ENCODE measurements at places on chromosomes 13 and 19.

- no peak for DNase-seq
Measured at GRCh38 chr13:109919715-109920375, 133.5 kb upstream of the IRS2 start.

DNA sequence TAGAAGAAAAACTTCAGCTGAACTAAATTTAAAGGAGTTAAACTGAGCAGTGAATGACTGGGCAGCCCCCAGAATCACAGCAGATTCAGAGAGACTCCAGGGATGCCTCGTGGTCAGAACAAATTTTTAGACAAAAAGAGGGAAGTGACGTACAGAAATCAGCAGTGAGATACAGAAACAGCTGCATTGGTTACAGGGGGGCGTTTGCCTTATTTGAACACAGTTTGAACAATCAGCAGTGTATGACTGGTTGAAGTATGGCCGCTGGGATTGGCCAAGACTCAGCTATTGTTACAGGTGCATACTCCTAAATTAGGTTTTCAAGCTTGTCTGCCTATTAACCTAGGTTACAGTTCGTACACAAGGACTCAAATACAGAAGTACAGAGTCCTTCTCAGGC lies 2.2 kb upstream of the SPRYD7 start:
- no peak for DNase-seq

DNA sequence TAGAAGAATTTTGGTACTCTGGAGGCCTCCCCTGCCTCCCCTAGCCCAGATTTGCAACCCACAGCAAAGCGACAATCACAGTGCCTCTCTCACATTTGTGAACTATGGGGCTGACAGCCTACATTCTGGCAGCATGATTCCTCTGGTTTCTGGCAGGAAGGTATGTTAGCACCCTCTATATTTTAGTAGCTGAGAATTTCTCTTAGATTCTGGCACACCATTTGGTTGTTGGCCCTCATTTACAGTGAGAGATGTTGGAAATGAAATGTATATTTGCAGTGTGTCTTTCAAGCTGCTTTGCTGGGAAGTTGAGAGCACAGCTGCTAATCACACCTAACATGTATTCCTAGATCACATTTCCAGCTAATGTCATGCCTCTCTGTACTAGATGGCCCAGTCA lies 735.0 kb downstream of the FGF9 start:
- DNase-seq, result no peak

DNA sequence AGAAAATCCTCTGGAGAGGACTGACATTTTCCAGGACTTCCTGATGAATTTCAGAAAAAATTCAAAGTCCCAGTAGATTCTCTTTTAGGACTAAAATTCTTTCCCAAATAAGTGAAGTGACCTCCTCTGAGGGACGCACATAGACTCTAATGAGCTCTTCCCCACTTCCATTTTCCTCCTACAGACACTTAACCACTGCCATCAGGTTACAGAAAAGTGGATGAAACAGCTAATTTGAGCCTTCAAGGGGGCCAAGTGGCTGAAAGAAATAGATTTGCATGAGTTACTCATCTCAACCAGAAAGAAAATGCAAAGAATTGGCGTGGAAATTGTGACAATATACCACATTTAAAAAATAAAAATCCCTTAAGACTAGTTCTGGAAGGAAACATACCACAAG lies 185.3 kb upstream of the EDNRB start:
- DNase-seq, result no peak

DNA sequence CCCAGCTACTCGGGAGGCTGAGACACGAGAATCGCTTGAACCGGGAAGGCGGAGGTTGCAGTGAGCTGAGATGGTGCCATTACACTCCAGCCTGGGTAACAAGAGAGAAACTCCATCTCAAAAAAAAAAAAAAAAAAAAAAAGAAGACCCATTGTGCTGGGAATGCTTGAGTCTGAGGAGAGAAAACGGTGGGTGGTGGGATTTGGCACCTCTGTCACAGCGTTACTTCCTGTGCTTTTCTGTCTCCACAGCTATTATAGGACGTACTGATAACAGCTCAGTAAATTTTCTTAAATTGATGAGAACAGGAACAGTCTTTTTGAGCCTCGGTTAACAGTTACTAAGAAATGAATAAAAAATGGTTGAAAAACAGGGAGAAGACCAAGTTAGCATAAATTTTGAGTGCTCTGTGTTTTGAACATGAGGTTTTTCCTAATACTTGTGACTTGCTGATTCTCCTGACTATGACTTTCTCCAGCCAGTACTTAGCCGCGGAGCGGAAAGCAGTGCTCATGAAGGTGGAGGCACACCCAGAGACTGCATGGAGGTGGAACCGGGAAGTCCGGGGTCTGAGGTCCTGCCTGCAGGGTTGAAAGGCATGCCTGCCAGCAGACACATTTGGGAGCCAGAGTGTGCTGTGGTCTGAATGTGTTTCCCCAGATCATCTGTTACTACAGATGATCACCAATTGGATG lies 55.3 kb upstream of the TEX29 start:
- no peak for DNase-seq

DNA sequence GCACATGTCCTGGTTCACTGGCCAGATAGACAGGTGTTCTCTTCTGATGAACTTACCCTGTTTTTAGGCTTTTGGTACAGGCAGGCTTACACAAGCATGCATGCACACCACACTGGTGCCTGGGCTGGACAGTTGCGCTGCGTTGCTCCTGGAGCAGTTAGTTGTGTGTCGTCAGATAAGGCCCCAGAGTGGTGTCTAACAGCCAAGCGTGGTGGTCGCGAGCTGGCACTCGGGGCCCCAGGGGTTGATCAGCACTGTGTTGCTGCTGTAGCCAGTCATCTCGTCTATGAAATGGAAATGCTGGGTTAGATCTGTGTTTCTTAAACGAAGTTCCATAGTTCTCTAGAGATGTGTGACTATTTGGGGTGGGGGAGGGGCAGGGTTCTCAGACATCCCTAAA lies 24.6 kb upstream of the TEX29 start:
- no peak for DNase-seq

- DNase-seq, result no peak
Measured at GRCh38 chr19:35904311-35905068, 2.2 kb downstream of the HCST start.
